Activated CD4-positive, alpha-beta T cell treated with anti-CD3 and anti-CD28 coated beads, Interleukin-2, amount 50 U/mL, for 4 hours (primary cell): ENCODE measurements at places on chromosomes 5 and 9.

DNA sequence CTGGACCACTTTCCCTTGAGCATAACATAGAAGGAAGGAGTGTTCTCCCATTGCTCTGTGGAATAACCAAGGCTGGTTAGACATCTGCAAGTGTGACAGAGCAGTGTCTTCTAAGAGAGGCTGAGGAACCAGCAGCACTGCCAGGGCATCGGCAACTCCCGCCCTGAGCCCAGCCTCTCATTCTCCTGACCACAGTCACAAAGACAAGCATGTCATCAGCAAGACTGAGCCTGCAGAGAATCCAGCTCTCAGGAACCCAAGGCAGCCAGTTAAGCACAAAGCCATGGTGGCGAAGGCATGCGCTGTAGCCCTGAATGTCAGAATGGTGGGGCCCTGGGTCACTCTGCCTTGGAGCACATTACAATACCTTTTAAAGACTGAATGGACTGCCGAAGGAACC lies 253.9 kb downstream of the AGTPBP1 start:
- DNase-seq, result no peak

DNA sequence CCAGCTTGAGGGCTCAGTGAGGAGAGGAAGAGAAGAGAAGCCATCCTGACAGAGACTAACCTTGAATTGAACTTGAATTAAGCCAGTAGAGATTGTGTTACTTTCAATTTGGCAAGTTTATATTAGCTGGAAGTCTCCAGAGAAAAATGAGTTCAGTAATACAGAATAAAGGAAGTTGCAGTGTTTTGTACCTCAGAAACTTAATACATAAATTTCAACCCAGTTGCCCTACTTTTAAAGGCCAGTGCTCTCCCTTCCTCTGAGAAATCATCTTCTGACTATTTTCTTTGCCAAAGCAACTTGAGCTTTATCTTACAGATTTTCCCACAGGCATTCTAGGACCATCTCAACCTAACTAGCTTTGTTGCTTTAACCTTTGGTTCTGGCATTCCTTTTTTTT lies 231.0 kb upstream of the GAS1 start:
- DNase-seq, result no peak

- no peak for DNase-seq
These were observed 176.6 kb upstream of the C9orf72 start for GRCh38 chr9:27749838-27750237.

DNA sequence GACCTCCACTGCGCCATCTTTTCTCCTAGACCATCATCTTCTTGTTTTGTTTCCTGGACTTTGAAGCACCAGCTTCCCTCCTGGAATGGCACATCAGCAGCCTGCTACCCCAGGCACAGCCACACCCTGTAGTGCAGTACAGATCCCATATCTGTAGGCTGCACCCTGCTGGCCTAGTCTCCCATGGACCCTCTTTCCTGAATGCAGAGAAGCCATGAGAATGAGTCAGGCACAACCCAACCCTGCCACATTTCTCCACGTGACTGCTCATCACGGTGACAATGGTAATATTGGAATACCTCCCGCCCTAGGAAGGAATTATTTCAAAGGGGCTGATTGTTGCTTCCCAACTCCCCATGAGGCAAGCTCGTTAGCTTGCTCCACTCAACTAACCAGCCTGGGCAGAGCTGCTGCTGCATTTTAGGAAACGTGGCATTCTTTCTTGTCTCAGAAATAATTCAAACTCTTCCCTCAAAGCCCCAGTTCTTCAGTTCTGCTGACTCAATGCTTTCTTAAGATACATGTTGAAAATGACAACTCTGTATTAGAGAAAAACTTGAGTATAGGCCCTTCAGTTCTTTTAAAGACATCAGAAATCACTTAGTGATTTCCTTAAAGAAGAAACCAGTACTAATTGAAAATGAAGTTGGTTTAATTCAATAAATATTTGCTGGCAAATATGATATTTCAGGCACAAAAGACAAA lies 328.1 kb downstream of the MLLT3 start:
- DNase-seq, result no peak

GRCh38 chr5:135449644-135450043 lies 2.5 kb upstream of the DCANP1 start:
- no peak for DNase-seq

- no peak for DNase-seq
These were observed 13.4 kb downstream of the FAM240B start for GRCh38 chr9:38706493-38706892.

GRCh38 chr9:95606489-95607350 lies 89.9 kb upstream of the PTCH1 start:
- no peak for DNase-seq

- peak; percentile 31 for DNase-seq
These were observed 563 bp downstream of the SNAPC4 start for GRCh38 chr9:136399176-136400037.

DNA sequence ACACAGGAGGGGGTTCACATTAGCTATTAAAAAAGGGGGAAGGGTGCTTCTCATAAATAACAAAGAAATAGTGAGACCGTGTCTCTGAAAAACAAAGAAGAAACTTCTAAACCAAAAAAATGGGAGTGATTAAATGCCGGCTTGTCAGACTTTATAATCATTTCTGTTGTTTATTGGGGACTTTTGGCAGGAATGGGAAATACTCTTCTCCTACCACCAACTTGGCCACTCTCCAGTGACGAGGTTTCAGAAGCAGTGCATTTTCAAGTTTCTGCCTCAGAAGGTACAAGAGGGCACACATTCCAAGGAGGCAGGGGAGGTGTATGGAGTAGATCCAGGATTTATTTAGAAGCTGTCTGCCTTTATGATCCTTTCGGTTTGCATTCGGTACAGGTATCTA lies 46.2 kb downstream of the LIX1 start:
- no peak for DNase-seq

- DNase-seq, result no peak
These were observed 92.6 kb downstream of the LIFR start for GRCh38 chr5:38463634-38464521.

- no peak for DNase-seq
These were observed 56.5 kb downstream of the GPR107 start for GRCh38 chr9:130110166-130110565.

GRCh38 chr9:16542290-16542689 lies 328.2 kb downstream of the BNC2 start:
- no peak for DNase-seq

- DNase-seq, result no peak
These were observed 2.5 kb downstream of the FAM163B start for GRCh38 chr9:133606708-133607025.

DNA sequence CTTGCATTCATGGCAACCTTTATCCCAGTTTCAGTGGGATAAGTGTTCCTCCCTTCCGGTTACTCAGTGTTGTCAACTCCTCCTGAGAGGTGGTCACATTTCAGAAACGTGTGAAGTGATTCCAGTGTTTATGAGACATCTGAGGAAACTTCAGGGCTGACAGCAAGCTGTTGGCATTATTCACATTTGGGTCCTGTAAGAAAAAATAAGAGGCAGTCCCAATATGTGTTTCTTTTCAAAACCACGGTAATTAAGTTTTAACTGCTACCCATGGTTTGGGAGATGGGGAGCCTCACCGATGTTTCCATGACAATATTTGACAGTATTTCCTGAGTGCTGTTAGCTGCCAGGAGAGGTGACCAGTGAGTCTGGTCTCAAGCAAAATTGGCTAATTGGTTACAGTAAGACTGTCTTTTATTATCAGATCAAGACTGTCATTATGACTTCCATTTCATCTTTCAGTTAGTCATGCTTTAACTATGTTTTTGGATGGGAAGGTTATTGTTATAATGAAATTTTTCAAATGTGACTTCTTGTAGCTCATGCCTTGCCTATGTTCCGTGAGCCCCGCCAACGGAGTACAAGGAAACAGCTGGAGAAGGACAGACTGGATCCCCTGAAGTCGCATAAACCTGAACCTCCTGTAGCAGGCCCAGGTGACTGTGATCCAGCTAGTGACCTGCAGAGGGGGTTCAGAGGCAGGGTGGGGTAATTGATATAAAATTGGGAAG lies 115.3 kb downstream of the GDNF start:
- DNase-seq, result no peak

DNA sequence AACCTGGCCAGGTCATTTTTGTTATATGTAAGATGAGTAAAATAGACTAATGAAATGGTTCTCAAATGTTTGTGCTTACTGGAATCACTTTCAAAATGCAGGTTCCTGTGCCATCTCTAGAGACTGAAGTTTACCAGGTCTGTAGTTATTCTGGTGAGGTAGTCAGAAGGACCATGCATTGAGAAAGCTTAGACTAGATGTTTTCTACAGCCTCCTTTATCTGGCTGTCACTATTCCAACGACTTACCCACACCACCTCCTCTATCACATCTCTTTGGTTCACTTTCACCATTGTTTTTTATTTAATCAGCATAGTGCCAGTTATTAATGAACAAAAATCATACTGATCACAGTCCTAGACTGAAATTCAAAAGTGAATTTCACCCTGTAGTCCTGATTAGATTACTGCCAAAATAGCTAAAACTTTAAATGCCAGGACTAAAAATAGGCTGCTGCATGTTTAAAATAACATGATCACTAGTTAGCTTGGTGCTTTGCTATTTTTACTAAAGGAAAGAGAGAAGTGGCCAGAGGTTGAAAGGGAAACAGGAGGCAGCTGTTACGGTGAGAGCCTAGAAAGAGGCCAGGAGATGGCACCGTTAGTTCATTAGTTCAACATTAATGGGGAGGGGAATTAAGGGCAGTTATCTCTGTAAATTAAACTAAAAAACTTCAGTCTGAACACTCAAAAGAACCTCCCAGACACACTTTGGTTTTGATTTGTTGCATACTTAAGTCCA lies 13.9 kb upstream of the FNIP1 start:
- no peak for DNase-seq

DNA sequence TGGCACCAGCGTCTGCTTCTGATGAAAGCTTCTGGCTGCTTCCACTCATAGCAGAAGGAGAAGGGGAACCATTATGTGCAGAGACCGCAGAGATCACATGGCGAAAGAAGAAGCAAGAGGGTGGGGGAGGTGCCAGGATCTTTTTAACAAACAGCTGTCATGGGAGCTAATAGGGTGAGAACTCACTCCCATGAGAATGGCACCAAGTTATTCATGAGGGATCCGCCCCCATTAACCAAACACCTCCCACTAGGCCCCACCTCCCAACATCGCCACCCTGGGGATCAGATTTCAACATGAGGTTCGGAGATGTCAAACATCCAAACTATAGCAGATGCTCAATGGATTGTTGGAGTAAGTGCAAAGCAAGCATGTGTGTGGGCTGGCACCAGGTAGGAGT lies 125.8 kb upstream of the SLIT3 start:
- no peak for DNase-seq

DNA sequence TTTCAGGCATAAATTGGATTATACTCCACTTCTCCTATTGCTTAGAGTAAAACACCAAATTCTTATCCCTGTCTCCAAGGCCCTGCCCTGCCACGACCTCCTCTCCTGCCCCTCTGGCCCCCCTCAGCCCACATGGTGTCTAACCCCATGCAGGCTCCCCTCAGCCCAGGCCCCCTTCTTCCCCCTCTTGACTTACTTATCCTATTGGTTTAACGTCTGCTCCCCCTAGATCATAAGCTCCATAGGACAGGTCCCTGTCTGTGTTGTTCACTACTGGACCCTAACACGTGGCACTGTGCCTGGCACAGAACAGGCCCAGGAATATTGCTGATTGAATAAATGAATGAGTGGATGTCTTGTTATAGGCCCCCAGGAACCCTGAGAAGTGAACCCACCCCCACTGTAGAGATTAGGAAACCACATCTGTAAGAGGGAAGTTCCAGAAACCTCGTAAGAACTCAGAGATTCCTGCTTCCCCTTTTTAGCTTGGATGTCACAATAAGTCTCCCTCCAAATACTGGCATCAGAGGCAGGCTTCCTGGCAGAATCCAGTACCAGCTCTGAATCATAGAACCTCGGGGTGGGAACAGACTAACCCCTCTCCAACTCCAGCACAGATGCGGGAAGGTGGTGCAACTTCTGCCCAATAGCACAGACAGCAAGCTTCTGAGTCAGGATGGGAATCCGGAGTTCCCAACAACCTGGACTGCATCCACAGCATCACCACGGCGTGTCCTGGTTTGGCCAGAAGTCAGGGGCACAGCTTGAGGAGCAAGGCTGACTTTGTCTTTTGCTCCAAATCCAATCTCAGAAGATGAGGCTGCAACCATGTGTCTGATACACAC lies 31.5 kb downstream of the HRH2 start:
- DNase-seq, result no peak

- no peak for DNase-seq
These were observed 180.7 kb downstream of the KDM4C start for GRCh38 chr9:6938447-6938846.

DNA sequence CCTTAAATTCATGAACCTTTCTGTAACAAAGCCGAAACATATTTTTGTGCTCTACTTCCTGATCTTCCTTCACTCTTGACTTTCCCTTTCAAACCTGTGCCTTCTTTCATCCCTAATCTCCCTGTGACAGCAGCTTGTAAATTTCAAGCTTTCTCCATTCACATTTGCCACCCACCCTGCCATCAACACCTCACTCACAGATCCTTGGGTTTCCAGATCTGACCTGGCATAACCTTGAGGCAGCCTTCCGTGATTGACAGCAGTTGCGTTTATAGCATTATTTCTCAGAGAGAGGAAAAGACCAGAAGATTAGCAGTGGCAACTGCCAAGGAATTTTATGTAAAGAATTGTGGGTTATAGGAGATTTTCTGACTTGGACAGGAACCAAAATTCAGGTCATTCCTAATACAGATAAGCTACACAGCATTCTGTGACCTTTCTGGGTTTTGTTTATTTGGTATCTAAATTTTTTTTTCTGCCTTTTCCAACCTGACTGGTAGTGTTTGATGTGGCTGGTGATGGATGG lies 260.0 kb downstream of the NR2F1-AS1 start:
- DNase-seq, result no peak

DNA sequence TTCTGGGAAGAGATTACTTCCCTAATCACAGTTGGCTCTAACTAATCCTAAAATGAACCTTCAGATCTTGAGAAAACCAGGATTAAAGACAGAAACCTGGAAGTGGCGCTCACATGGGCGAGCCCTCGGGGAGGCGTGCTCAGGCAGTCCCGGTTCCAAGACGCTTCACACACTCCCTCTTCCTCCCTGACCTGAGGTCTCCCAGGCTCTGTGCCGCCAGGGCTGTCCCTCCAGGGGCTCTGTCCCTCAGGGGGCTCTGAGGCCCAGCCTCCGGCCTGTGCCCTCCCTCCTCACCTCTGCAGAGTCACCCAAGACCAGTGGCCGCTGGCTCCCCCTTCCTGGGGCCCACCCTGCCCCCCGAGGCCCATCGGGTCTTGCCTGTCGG lies 10.2 kb downstream of the SLC9A3 start:
- DNase-seq, result no peak

- no peak for DNase-seq
These were observed 165.4 kb upstream of the TARS1 start for GRCh38 chr5:33275391-33275790.

GRCh38 chr9:18623221-18624079 lies 149.5 kb downstream of the ADAMTSL1 start:
- no peak for DNase-seq

DNA sequence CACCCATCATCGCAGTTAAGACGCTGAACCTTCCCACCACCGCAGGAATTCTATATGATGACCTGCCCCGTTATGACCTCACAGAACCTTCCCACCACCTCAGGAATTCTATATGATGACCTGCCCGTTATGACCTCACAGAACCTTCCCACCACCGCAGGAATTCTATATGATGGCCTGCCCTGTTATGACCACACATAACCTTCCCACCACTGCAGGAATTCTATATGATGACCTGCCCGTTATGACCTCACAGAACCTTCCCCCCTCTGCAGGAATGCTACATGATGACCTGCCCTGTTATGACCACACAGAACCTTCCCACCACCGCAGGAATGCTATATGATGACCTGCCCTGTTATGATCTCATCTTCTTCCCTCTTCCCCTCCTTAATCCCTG lies 64.3 kb downstream of the IRX1 start:
- DNase-seq, result no peak

- DNase-seq, result no peak
These were observed 44.2 kb downstream of the CETN3 start for GRCh38 chr5:90365328-90365727.
